Stimulated activated CD4-positive, alpha-beta T cell treated with anti-CD3 and anti-CD28 coated beads, Interleukin-12 subunit alpha, Interleukin-12 subunit beta, amount 100 ng/mL, for 24 hours (primary cell): ENCODE measurements at places on chromosomes 1 and 21.

DNA sequence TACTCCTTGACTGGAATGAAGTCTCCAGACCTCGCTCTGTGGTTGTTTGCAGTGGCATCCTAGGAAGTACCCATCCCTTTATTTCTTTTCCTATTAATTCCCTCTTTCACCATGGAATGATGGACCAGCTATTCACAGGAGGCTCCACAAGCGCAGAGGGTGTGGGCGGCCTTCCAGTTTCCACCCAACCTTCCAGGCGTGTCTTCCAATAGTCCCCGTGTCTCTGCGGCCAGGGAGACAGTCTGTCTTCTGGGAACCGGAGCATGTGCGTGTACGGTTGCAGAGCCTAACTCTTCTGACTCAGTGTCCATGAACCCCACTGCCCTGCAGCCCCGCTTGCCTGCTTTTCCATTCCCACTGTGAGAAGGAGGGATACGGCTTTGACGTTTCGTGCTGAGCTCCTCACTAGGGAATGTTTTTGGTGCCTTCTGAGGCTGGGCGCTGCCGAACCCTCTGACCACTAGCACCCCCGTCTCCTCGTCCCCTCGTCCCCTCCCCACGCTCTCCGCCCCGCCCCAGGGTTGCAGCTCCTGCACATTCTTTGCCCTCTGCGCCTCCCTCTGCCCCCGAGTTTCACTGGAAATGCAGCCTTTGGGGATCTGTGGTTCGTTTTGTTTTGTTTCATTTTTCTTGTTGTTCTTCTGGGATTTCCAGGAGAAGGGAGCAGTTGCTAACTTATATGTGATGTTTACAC lies 26.3 kb upstream of the FAM3B start:
- no peak for DNase-seq

DNA sequence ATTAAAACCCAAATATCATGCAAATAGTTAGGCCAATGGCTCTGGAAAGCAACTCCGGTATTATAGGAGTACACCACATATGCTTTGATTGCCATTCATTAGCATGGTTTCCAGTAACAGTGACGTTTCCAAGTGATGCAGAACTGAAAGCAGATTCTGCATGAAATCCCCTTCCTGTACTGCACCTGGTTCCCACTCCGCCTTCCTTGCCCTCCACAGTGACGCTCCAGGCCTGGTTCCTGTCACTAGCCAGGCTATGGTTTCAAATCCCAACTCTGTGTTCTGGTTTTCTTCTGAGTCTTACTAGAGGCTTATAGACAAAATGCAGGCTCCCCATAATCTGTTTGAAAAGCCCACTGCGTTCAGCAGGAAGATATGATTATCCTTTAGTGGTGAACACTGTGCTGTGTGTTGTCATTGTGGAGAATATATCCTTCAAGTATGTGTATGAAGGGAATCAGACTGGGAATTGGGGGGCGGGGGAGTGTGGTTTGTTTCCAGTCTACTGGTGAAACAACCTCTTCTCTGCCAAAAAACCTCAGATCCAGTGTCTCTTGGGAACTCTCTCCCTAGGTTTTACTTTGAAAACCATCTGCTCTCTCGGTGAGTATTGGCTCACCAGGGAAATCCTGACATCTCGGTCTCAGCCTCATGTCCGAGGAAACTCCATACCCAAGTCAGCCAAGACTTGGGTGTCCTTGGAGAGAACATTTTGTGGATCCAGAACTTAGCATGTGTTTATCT lies 78.7 kb downstream of the TYW3 start:
- DNase-seq, result no peak

- no peak for DNase-seq
Observed at GRCh38 chr1:35661474-35661795, 20.1 kb upstream of the PSMB2 start.

- DNase-seq, result no peak
Observed at GRCh38 chr21:31908106-31909031, 35.5 kb downstream of the HUNK start.

GRCh38 chr1:67677408-67677807 lies 7.6 kb upstream of the GADD45A start:
- DNase-seq, result no peak

DNA sequence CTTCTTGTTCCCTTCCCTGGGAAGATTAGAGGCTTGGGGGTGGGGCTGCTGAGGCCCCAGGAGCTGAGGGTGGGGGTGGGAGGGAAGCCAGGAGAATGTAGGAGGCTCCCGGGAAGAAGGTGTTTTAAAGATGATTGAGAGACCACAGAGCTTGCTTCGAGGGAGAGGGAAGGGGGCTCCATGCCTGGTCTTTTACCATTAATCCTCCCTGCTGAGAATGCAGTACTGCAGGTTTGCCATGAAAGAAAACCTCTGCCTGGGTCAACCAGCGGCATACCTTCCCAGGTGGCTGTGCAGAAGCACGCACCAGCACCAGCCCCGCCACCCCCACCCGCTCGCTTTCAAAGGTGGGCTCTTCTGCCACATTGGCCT lies 15.4 kb downstream of the ABCA4 start:
- DNase-seq, result no peak

DNA sequence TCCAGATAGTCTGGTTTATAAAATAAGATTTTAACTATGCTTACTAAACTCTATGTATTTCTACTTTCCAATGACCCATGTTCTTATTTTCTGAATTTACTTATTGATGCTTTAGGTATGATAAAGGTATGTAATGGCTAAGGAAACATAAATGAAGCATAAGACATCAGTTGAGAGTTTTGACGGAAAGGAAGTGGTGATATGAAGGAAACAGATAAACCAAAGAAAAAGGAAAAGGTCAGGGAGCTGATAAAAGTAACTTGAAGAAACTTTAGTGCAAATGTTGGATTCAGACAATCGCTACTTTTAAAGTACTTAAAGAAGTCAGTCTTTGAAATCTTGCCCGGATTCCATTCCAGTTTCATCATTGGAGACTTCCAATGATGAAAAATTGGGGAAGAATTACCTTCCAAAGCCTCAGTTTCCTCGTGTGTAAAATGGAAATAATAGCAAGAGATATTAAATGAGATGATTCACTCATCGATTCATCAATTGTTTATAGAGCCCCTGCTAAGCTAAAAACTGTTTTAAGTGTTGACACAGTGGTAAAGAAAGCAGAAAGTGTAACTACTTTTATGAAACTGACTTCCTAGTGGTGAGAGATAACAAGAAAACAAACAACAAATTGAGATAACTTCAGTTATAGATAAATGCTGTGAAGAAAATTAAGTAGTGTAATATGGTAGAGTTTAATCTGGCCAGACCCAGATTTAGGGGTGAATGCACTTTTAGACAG lies 10.6 kb downstream of the PTPRC start:
- no peak for DNase-seq

GRCh38 chr1:194309269-194309668 lies 1122.9 kb upstream of the B3GALT2 start:
- no peak for DNase-seq

DNA sequence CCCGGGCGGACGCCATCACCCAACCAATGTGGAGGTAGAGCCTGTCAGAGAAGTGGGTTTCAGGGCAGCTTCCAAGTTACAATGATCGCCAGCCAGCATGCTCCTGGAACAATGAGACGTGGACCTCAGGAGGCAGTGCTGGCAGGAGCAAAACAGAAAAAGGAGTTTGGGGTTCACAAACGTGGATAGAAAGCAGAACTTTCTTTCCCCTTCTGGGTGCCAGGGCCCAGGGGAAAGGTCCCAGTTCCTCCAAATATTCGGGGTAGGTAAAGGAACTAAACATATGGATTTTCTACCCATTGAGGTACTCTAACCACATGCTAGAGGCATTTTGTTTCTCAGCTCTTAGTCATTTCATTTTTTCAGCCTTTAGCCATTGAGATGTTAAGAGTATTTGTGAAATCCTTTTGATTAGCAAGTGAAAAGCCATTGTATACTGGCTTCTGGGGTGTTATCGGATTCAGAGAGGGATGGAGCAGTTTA lies 488.4 kb upstream of the ADGRL2 start:
- DNase-seq, result no peak

- DNase-seq, result no peak
Observed at GRCh38 chr1:4621646-4622045, 32.8 kb upstream of the AJAP1 start.

DNA sequence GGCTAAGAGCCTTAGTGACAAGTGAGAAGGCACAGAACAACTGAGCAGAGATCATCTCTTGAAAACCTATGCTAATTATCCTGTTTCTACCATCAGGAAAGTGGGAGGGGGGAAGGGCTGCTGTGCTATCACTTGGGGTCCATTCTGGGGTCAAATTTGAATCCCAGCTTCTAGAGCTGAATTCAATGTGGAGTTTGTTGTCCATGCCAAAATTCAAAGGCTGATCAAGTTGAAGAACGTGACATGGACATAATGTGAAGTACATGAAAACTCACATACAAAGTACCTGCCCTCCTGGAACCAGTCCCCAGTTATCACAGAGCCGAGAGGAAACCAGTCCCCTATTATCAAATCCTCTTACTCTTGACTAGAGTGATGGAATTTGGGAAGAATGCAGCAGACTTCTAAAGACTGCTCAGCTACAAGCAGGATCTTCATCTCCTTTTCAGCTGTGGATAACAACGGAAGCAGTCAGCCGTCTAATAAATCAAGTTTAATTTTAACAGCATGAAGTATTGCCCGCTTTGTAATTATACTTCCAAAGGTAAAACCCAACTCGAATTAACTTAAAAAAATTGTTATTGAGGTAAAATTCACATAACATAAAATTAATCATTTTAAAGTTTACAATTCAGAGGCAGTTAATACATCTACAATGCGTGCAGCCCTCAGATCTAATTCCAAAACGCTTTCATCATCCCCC lies 78.3 kb downstream of the SLC45A1 start:
- no peak for DNase-seq

DNA sequence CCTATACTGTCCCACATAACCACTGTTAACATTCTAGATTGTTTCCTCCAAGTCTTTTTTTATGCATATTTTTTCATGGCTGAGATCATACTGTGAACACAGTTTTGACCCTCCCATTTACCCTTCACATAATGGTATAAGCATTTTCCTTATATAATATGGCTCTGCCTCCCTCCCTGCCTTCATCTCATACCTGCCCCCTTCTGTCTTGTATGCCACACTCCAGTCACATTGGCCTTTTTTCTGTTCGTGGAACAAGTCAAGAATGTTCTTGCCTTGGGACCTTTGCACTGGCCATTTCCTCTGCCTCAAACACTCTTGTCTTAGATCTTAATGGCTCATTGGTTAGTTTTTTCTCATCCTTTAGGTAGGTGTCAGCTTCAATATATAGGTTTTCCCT lies 24.3 kb upstream of the ELAVL4 start:
- DNase-seq, result no peak

- no peak for DNase-seq
Observed at GRCh38 chr1:2543543-2544092, 12.6 kb upstream of the TNFRSF14 start.

GRCh38 chr1:176831150-176831549 lies 333.4 kb downstream of the ASTN1 start:
- DNase-seq, result no peak

DNA sequence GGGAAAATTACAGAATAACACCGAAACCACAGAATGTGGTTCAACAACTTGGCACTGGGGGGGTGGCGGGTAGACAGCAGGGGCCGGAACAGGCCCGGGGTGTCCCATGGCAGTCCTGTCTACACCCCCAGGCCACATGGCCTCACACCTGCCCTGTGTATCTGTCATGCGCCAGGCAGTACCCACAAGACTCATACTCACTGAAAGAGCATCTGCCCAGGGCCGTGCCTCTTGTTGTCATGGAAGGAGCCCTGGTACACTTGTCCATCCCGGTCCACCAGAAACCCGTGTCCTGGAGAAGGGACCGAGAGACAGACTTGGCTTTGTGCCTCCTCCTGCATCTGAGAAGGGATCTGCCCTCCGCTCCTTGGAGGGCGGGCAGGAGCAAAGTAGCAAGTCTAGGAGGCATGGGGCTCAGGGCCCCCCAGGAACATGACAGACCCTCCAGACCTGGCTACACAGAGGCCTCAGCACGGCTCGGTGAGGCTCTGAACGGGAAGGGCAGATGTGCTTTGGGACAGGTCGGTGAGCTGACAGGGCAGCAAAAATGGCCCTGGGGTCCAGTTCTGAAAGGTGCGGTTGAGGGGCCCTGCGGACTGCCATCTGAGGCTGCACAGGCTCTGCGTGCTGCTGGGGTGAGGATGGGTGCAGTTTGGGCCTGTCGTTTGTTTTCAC lies 5.6 kb downstream of the MORN1 start:
- no peak for DNase-seq

DNA sequence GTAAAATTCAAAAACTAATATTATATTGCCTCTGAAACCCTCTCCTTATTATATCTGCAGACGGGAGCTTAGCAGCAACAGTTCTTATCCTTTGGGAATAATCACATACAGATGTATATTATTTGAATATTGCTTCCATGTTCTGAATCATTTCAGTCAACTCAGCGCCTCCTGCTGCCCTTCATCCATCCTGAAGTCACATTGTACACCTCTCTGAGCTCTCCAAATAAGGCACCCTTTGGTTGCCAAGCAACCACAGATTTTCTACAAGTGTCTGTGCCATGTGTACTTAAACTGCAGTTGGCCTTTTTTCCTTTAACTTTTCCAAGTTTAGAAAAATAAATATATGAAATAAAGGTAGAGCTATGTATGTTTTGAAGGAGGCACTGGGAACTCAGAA lies 384.3 kb downstream of the LRRIQ3 start:
- no peak for DNase-seq

DNA sequence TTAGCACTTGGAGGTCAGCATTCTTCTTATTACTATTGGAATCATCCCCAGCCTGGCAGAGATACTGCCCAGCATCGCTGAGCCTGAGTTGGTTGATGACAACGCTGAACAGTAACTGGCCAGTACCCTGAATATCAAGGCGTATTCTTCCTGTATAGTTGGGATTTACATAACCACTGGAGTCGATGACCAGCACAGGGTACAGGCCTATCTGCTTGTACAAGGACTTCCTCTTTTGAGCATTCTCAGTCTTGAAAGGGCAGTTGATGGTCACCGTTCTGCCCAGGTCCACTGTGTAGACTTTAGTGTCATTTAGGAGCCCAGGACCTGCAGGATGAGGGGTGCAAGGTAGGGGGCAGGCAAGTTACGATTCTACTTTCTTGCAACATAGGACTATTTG lies 8.8 kb downstream of the PIGR start:
- DNase-seq, result no peak

- DNase-seq, result no peak
Observed at GRCh38 chr1:3114131-3114744, 45.2 kb downstream of the PRDM16 start.

- DNase-seq, result no peak
Observed at GRCh38 chr1:165562571-165562970, 18.8 kb downstream of the LRRC52 start.

GRCh38 chr1:15217654-15218053 lies 29.4 kb upstream of the FHAD1 start:
- no peak for DNase-seq

GRCh38 chr1:226148121-226148648 lies 38.4 kb downstream of the ACBD3 start:
- no peak for DNase-seq

DNA sequence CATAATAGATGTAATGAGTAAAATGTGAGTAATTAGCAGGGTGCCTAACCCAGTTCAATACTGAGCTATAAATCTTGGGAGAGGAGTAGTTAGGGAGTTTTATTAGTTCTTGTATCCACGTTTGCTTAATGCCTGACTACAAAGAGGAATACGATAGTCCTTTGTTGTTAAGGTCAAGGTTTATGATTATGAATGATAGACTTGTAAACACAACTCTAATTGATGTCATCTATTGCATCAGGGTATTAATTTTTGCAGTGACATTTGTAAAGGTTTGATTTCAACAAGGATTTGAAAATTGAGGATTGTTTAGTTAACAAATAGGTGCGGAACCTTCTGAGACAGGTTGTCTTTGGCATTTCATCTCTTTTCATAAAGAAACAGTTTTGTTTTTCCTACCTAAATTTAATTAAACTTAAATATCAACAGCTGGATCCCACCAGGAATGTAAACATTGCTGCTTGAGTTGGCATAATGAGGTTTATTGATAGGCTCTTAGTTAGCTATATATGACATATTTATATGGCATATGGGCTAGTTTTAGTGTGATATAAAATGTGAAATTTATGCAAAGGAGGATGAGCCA lies 9.7 kb downstream of the SOAT1 start:
- DNase-seq, result no peak
